ENCODE measurements at places on chromosomes 13 and 19.

GRCh38 chr13:21676611-21677021 lies 5.7 kb downstream of the FGF9 start:
- DNase-seq, result no peak

- DNase-seq, result no peak
Observed at GRCh38 chr13:105048677-105049076, 1486.8 kb downstream of the EFNB2 start.

DNA sequence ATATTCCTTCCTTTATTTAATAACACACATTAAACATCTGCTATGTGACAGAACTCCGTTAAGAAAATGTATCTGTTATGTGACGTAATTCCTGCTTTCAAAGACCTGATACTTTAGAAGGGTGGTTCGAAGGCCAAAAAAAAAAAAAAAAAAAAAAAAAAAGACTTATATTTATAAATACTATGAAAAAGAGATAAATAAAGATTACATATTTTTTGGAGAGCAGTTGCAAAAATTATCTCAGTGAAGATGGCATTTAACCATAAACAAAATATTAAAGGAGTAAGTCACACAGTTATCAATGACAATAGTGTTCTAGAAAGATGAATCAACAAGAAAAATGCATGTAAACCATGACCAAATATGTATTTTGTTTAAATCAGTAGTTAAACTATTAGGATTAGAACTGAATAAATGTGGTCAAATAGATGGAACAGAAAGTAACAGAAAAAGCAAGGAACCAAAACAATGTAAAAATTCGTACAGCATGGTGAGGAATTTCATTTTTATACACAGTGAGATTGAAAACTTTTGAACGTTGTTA lies 612.3 kb upstream of the SLITRK5 start:
- DNase-seq, result no peak

GRCh38 chr19:6056282-6056741 lies 54.0 kb downstream of the RFX2 start:
- no peak for DNase-seq

GRCh38 chr13:43884222-43884621 lies 4.5 kb downstream of the LACC1 start:
- no peak for DNase-seq

DNA sequence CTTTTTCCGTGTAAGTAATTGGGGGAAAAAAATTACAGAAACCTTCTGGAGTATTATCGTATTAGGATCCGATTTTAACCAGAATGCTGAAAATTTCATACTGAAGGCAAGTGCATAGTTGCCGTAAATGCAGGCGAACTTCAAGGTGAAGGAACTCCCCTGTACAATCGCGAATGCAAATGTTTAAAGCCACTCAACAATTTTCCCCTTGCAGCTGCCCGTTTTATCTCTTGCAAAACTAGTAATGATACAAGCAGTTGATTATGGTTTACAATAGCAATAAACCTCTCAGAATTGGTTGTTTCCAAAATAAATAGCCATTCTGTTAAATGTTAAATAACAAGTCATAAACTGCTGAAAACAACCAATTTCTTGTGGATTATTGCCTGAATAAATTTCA lies 105.7 kb downstream of the DNAJC15 start:
- DNase-seq, result no peak

DNA sequence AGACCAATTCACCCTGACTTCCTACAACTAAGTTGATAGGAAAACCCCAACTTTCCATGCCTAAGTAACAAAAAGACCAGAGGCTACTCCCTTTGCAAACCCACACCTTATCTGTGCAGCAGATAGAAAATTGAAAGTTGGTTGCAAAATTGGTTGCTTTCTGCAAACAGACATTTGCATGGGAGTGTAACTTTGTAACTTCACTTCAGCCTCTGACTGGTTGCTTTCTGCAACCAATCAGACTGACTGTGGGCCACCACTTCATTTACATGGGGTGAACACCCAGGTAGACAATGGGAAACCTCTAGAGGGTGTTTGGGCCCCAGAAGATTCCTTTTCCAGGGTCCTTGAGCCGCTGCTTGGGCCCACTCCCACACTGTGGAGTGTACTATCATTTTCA lies 9.8 kb downstream of the TEX30 start:
- DNase-seq, result no peak

- DNase-seq, result no peak
Observed at GRCh38 chr13:46307554-46307953, 79.5 kb downstream of the RUBCNL start.

DNA sequence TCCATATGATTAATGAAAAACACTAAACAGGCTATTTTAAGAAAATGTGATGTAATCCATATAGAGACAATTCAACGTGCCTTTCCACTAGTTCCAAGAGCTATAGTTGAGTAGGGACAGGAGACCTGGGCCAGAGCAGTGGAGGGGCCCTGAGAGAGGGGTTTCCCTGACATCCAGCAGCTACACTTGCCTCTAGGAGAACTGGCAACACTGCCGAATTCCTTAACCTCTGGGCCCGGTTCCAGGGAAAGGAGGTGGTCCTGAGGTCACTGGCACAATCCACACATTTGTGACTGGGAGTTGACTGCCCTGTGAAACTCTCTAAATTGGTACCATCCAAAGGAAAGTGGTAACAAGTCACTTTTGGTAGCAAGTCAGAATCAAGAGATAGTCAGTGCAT lies 264.4 kb downstream of the DCLK1 start:
- DNase-seq, result no peak

GRCh38 chr13:18996627-18997051 lies 185.0 kb downstream of the TUBA3C start:
- no peak for DNase-seq

- no peak for DNase-seq
Observed at GRCh38 chr19:34120846-34121639, 51.3 kb upstream of the LSM14A start.

DNA sequence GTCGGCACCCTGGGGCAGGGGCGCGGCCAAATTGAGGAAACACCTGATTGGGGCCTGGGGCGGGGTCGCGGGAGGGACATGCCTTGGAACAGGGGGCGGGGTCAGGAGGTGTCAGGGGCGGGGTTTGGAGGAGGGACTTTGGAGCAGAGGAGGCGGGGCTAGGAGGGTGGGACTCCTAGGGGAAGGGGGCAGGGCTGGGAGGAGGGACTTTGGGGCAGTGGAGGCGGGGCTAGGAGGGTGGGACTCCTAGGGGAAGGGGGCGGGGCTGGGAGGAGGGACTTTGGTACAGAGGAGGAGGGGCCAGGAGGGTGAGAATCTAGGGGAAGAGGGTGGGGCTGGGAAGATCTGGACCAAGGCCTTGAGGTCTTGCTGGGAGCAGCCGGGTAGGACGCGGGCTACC lies 21.9 kb downstream of the GRIN2D start:
- peak; percentile 13 for DNase-seq

DNA sequence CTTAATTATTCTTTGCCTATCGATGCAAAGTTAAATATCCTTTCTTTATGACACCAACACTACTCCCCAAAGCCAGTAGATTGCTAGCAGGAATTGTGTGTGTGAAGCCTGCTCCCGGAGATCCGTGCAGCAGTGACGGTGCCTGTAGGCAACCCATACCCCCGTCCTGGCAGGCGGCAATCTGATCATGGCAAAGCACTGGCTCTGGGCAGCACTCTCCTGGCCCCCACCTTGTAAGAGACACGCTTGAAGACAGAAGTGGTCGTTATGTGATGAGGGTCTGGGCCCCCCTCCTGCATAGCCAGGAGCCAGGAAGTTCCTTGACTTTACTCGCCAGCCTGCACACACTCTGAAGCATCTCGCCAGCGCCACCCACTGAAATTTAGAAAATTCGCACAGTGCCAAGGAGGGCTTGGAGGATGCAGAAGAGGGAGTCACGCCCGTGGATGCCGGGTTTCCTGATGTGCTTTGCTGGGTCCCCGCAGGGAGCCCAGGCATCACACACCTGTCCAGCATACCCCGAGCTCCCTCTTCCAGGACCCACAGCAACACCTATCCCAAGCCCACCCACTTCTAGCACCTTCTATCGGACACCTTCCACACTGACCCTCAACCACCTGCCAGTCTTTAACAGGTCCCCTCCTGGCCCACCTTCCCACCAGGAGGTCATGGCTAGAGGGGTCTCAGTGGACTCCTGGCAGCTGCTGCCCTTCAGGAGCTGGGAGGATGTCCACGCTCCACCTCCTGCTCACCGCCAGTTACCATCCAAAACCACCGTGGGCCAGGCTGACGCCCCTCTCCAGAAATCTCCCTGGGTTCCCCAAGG lies 54.5 kb downstream of the CEBPG start:
- no peak for DNase-seq

GRCh38 chr19:4550479-4551050 lies 8.9 kb downstream of the SEMA6B start:
- no peak for DNase-seq

DNA sequence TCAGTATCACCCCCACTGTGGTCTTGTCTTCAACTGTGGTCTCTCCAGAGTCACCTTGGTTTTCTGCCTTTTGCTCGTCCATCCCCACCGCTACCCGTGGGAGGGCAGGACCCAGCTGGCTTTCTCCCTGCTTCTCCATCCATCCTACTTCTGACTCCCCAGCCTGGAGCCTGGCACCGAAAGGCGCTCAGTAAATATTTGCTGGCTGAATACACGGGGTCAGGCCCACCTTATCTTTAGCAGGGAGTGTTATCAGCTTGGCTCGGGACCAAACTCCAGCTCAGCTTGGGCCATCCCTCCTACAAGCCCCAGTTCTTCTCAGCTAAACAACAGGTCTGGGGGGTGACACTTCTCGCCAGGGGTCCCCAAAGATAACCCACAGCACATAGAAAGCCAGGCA lies 62.0 kb upstream of the KLF2 start:
- no peak for DNase-seq

DNA sequence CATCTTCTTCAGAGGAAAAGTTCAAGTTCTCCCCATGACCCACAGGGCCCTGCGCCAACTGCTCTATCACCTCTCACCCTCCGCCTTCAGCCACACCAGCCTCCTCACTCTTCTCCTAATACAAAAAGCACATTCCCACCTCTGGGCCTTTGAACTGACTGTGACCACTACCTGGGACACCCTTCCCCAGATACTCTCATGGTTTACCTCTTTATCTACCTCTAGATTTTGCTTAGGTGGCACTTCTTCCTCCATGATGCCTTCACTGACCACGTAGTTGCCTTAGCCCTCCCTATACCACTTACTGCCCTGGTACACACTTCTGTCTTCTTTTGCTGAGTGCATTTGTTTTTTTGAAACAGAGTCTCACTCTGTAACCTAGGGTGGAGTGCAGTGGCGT lies 3.9 kb upstream of the SYCE2 start:
- DNase-seq, result no peak

GRCh38 chr19:6059988-6060599 lies 50.2 kb downstream of the RFX2 start:
- DNase-seq, result no peak

DNA sequence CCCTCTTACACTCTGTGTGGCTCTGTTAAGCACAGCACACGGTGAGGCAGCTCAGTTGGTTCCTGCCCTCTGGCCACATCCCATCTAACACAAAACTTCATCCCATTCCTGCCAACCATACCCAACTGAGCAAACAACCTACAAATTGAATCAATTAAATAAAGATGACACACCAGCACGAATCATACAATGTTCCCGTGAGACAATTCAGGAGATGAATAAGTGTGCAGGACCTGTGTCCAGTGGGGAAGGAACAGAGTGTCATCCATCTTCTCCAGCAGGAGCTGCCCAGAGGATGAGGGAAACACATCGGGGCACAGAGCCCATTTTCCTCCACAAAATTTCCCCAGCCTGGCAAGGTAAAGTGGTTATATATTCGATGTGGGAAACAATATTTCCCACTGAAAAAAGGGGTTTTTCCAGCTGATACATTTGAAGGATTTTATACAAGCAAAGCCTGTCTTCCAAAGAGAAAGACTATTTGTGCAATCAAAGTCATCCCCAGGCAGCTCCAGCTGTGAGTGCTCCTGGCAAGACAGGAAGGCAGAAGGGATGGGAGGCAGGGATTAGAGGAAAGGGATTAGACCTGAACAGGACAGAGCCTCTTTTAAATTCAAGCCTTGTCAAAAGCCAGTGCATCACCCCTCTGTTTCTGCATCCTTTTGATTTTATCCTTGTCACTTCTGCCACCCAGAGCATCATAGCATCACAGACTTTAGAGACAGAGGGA lies 240.2 kb downstream of the LHFPL6 start:
- DNase-seq, result no peak

DNA sequence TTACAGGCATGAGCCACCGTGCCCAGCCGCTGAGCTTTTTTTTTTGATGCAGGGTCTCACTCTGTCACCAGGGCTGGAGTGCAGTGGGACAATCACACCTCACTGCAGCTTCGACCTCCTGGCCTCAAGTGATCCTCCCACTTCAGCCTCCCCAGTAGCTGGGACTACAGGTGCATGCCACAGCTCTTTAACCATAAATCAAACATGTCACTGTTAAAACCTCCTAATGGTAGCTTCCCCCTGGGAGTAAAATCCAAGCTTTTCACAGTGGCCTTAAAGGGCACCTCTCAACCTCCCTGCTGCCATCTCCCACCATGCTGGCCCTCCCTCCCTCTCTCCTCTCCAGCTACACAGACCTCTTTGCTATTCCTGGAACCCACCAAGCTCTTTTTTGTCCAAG lies 2.0 kb upstream of the GNG14 start:
- no peak for DNase-seq

GRCh38 chr19:5579286-5579685 lies 11.5 kb upstream of the TINCR start:
- no peak for DNase-seq

- DNase-seq, result no peak
Observed at GRCh38 chr13:66972659-66973058, 257.5 kb downstream of the PCDH9 start.

DNA sequence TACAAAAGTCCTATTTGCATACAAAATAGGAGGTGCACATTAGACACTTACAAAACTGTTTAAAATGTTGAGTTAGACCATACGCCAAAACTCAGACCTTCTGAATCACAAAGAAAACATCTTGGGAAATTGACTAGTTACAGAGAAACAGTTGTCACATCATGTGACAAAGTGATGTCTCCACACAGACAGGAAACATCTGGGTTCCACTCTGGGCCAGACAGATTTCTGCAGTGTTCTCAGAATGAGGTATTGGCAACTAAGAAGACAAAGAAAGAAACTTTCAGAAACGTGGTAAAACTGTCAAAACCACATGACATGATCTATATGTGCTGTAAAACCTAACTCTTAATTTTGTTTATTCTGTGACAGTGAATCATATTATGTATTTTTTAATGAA lies 6.7 kb downstream of the ZNF793 start:
- no peak for DNase-seq

Measured in occipital lobe (tissue), 3 donors.